ENCODE measurements at places on chromosomes 2 and 18.

DNA sequence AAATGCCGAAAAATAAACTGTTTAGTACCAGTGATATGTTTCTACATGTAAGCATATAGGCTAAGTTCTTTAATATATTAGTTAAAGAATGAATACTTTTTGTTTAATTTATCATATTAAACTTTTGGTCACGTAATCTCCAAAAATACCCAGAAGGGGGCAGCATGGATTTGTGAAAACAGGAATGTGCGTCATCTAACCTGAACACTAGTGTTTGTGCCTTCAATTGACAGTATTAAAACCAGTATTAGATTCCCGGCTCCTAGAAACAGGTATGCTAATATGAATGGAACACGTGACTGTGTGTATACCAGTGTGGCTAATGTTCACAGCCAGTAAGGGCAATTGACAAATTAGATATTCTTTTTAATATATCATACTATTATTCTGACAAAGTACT is 51.8 kb downstream of the WDR7 start:
- peak; percentile 10 for DNase-seq

DNA sequence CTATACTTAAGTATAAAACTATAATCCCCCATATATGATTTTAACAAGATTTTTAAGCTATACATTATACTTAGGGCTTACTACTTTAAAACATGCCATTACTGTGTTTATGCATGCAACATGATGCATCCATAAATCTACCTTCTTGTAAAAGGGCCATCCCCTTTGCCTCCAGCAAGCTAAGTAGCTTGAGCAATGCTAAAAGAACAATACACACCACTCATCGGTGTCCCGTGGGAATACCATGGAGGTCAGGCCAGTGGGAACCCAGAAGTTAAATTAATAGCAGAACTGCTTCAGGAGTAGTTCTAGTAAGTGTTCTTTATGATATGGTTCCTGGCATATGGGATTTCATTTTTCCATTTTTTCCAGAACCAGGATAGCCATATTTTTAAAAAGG is 37.8 kb downstream of the SH3RF3 start:
- no peak for DNase-seq

DNA sequence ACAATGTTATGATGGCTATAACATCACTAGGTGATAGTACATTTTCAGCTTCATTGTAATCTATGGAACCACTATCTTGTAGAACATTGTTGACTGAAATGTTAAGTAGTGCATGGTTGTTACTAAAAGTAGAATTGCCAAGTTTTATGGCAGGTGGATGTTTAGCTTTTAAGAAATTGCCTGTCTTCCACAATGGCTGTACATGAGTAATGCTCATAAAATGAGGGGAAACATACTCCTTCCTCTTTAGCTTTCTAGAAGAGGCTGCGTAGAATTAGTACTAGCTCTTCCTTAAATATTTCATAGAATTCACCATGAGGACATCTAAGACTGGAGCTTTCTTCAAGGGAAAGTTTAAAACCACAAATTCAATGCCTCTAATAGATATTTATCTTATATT is 161.0 kb downstream of the TPGS2 start:
- no peak for DNase-seq

DNA sequence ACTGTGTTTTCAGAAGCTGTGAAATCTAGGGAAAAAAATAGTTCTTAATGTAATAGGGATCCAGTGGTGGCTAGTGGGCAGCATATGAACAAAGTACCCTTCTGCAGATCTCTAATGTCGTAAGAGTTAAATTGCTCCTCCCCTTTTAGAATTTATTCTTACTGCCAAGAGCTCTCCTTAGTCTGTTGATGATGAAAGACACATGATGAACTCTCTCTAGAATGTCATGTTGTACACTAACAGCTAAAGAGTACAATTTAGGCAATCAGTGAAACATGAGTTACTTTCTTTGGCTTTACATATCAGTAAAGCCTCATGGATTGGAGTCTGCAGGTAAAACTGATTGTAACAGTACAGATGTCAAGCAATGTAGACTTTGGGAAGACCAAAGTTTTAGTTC is 84.2 kb downstream of the SLC39A10 start:
- DNase-seq = no peak

DNA sequence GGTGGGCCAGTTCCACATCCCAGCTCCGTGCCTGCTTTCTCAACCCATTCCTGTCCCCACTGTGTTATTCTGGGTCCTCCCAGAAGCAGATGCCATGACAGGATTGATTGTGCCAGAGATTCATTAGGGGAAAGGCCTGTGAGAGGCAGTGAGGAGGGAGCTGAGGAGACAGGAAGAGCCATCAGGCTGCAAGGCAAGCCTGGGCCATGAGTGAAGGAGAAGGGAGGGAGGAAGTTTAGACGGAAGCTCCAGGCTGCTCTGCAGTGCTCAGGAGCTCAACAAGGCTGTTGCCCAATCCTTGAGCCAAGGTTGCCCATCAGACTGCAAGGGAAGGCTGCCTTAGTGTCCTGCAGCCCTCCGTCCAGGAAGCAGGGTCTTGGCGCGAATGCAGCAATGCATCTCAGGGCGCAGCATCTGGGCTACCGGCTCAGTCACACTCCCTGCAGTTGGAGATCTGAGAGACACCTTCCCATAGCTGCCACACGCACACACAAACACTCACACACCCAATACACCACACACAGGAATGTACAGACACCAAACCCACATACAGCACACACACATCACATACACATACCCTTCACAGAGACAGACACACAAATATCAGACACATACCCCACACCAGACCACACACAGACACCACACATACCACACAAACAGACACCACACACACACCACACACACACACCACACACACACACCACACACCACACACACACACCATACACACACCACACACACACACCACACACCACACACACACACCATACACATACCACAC is 139.5 kb upstream of the NDUFV2 start:
- DNase-seq = no peak

GRCh38 chr2:27088634-27089033 is 2.1 kb downstream of the KHK start:
- no peak for DNase-seq

Data from germinal center (tissue), 1 donor.